ENCODE measurements at places on chromosomes 5 and 9.

DNA sequence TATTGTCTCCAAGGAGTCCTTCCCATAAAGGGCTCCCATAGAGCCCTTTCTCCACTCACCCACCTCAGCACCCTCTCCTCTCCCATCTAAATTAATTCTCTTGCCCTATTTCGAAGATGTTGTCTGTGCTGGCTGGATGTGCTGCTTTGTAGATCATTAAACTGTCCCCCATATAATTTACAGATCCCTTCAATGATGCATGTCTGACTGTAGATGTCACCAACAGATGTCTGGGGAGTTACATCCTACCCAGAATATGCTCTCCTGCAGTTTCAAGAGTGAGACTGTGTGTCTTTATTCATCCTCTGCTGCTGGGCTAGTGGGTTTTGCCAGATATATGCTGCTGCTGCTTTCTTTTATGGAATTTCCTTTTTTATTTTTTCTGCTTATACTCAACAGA lies 351.2 kb downstream of the MLLT3 start:
- no peak for DNase-seq

GRCh38 chr5:23440703-23441102 lies 66.7 kb upstream of the PRDM9 start:
- no peak for DNase-seq

DNA sequence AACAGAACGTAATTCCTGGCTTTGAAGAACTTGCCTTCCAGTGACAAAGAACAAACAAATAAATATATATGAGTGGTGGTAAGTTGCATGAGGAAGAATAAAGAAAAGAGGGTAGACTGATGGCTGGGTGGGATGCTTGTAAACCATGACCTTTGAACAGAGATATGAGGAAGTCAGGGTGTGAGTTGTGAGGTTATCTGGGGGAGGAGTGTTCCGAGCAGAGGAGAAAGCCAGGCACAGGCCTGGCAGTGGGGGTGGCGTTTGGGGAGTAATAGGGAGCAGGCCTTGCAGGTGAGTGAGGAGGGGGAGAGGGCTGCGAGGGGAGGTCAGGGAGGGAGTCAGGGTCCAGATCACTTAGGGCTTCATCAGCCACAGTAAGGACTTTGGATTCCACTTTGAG lies 213.4 kb downstream of the PTTG1 start:
- DNase-seq, result no peak

GRCh38 chr9:69168709-69169217 lies 5.3 kb upstream of the TJP2 start:
- no peak for DNase-seq

- no peak for DNase-seq
These were observed 5.1 kb downstream of the POLR3G start for GRCh38 chr5:90479611-90480385.

Data from 8988T (cell line).